Stimulated activated CD8-positive, alpha-beta memory T cell treated with anti-CD3 and anti-CD28 coated beads, Interleukin-4, amount 100 ng/mL, for 4 hours (primary cell): ENCODE measurements at places on chromosomes 3 and 15.

GRCh38 chr3:48034000-48034516, 17.8 kb upstream of the MAP4 start:
- no peak for DNase-seq

GRCh38 chr3:69915726-69916125, 83.8 kb upstream of the SAMMSON start:
- DNase-seq = no peak

GRCh38 chr15:101558221-101558941, 68.9 kb upstream of the PCSK6 start:
- DNase-seq = no peak

DNA sequence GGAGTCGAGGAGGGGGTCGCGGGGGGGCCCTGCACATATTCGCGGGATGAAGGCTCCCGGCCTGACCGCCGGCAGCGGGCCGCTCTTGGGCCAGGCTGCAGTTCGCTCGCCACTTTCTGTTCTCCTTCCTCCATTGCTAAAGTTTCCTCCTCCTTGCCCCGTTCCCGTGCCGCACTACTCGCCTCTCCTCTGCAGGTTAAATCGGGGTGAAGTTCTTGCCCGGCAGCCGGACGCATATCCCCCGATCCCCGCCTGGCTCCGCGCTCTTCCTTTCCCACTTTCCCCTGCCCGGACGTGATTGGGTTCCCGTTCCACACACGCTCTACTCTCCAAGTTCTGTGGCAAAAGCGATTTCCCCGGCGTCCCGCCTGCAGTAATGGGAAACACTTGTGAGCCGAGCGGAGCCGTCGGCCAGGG, 556 bp downstream of the CRYBG3 start:
- DNase-seq = no peak

DNA sequence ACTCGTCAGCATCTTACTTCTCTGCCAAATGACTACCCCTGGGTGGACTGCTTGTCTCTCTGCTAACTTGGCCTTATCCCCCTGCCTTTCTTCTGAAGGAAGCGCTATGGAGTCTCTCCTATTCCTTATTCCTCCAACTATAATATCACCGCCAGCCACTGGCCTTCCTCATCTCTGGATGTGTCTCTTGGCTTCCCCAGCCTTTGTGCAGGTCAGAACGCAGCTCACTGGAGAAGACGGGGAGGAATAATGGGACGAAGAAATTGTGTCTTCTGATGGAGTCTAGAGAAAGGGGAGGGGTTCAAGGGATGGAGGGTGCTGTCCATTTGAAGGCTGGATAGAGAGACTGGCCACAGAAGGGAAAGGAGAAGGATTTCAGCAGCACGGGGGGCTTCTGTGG, 16.9 kb downstream of the ITGA11 start:
- DNase-seq = no peak

- DNase-seq = no peak
These were observed 3.9 kb downstream of the MKRN3 start for GRCh38 chr15:23569151-23569925.

- no peak for DNase-seq
These were observed 7.6 kb downstream of the MAN2C1 start for GRCh38 chr15:75360856-75361255.

DNA sequence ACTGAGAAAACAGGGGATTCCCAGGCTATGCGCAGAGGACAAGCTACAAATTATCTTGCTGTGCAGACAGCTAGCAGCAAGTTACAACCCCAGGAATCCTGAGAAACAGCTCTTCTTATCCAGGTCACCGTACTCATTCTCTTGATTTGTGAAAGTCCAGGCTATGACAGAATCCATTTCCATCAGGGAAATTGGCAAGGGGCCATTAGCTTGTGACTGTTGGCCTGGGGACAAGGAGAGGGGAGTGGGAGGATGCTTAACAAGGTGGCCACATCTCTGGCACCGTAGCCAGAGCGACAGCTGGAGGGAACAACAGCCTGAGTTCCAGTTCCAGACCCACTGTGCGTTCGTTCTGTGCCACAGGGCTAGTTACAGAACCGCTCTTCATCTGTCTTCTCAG, 44.9 kb upstream of the PLXNA1 start:
- no peak for DNase-seq

DNA sequence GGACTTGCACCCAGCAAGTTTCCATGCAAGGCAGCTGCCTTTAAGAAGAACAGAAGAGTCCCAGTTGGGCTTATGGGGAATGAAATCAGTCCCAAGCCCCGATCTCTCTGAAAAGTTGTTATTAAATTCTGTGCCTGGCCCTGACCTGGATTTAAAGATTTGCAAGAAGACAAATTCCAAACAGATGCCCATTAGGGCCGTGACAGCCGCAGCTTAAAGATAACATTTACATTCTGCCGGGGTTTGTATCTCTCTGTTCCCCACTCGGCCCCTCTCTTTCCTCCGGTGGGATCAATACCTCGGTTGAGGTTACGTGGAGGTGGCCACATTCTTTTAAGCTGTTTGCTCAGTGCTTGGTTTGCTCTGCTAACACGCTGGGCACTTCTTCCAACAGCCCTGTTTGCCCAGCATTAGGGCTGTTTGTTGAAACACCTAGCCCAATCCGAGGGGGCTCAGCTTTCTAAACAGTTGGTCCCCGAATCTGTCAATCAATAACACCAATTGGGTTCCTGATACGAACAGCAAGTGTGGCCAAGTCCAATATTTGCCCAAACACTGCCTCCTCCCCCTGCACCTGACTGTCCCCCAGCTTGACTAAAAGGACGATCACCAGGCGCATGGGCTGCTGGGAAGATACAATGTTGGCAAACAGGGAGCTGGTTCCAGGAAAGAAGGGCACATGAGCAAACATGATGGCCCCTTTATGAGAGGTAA, 108.6 kb downstream of the RPLP1 start:
- no peak for DNase-seq

DNA sequence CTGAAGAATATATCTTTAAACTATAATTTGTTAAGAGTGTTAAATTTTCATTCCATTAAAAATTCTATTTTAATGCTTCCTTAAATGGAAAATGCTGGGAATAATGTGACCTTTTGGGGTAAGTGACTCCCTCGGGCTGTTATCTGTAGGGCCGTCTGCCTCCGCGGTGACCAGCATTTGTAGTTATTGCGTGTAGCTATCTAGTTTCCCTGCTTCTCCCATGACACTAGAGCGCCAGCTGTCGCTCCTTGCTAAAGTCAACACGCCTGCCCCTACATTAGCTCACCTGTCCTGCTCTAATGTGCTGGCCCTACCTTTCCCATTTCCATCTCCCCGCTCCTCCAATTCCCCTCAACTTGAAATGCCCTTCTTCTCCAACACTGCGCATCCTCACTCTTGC, 12.4 kb upstream of the CHRM5 start:
- no peak for DNase-seq

GRCh38 chr3:181955566-181955965, 243.8 kb downstream of the SOX2 start:
- no peak for DNase-seq

GRCh38 chr3:29092348-29092747, 188.5 kb upstream of the RBMS3 start:
- DNase-seq = no peak

DNA sequence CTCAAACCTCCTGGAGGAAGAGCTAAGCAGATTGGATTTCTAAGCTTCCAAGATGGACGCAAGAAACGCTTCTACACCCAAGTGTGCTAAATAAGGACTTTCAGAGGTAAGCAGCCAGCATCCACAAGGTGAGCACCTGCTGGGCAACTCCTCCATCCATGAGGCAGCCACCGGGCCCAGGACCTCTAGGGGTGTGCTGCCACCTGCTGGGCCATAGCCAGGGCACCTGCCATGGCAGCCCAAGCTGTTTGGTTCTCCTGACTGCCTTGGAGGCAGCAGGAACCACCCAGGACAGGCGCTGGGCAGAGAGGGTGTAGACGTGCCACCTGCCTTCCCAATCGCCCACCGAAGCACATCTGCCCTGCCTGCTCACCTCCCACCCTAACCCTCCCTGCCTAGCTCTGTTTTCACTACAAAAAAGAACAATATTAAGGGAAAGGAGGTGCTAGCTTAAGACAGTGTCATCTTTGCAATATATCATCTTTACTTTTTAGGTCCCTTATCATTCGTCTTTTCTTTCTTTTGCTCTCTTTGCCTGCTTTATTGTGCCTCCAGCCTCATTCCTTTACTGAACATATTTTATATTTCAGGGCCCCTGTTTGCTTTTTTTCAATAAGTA, 12.9 kb downstream of the C15orf62 start:
- DNase-seq = peak; percentile 56

- no peak for DNase-seq
These were observed 254.4 kb upstream of the ZPLD1 start for GRCh38 chr3:102180280-102180931.

GRCh38 chr15:44314512-44314911, 26.0 kb downstream of the GOLM2 start:
- no peak for DNase-seq

GRCh38 chr3:128453501-128454309, 13.0 kb downstream of the DNAJB8 start:
- DNase-seq = no peak

- DNase-seq = no peak
These were observed 2.7 kb downstream of the RAB8B start for GRCh38 chr15:63191895-63192618.

- no peak for DNase-seq
These were observed 23.9 kb upstream of the CTNNB1 start for GRCh38 chr3:41175365-41175764.

GRCh38 chr3:125219261-125219701, 6.7 kb upstream of the SLC12A8 start:
- DNase-seq = no peak

- no peak for DNase-seq
These were observed 36.6 kb downstream of the MRAS start for GRCh38 chr3:138384976-138385375.

DNA sequence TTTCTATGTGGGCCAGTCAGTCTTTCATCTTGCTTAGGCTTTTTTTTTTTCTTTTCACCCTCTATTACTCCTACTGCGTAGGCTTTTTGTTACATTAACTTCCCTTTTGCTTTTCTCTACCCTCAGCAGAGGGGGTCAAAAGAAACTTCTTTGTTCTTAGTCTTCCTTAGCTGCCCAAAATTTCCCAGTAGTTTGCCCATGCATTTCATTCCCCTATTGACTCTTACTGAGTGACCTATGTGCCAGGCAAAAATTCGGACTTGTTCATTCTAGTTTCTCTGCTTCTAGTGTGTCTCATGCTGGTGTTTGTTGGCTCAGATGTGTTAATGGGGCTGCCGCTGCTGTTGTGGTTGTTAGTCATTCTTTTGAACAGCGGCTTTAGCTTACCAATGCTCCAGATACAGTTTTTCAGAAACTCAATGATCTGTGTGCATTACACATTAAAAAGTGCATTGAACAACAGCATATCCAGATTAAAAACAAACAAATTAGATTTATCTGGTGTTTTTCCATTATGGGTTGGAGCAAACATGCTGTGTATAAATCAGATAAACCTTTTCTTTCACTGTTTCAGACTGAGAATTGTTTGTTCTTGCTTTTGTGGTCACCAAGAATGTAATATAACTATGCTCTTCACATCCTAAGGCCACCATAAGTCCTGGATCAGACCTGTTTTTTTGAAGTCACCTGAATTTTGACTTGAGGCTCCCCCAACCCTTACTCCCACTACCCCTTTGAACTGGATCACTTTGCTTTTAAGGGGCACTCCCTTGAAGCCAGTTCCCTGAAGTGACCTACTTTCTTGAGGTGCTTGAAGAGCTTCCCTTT, 43.1 kb downstream of the PDE8A start:
- DNase-seq = no peak

- no peak for DNase-seq
These were observed 61.3 kb downstream of the RIOX2 start for GRCh38 chr3:97910931-97911351.
